ENCODE measurements at places on chromosomes 16 and 17. TPM values are rescaled to one million over a fixed set of nuclear protein-coding genes. Genes with fewer than 3 reads are reported as not detected.

GRCh38 chr17:13016881-13017654 is 759 bp downstream of the ELAC2 start:
- DNase-seq, result no peak

- DNase-seq, result no peak
Observed at GRCh38 chr16:85188822-85189672, 76.8 kb upstream of the CIBAR2 start.

CD19 gene
- not detected for total RNA-seq

SALL1 gene
- total RNA-seq, result 1.6 TPM

GRCh38 chr16:12546918-12547607 is 256.6 kb downstream of the CPPED1 start:
- DNase-seq, result no peak

TEKT5 gene
- total RNA-seq, result not detected

MPV17L gene
- 2.8 TPM for total RNA-seq

DNA sequence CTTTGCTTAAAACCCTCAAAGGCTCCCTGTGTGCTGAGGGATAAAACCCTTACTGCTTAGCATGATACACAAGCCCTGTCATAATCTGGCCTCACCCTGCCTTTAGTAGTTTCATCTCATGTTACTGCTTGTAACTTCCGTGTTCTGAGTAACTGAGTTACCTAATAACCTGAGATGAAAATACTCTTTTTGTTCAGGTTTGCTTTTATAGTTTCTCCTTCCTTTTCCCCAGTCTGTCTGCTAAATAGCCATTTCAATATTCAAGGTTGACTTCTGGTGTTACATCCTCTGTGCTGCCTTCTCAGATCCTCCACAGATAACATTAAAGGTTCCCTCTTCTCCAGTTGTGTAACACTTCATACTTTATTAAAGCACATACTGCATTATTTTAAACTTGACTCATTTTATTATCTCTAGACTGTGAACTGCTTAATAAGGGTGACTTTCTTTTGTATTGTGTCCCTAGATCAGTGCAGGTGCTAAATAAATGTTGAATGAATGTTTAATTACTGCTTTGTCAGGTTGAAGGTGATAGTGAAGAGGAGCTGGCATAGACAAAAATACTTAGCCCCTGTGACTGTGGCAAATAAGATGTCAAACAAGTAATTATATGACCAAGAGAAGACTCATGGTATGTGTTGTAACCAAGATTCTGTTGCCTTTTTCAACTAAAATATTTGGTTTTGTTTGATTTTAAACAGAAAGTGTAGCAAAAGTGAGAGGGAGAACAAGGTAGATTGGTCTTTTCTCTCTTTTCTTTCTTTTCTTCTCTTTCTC is 47.8 kb downstream of the NFAT5 start:
- no peak for DNase-seq

- DNase-seq, result no peak
Observed at GRCh38 chr17:10151667-10152496, 46.5 kb downstream of the GAS7 start.

USB1 gene
- total RNA-seq, result 14.2 TPM

TRPV3 gene
- total RNA-seq, result 0.40 TPM

GRCh38 chr16:24135624-24136565 is 120.2 kb upstream of the CACNG3 start:
- DNase-seq, result no peak

- no peak for DNase-seq
Observed at GRCh38 chr17:8711291-8711690, 33.3 kb downstream of the CCDC42 start.

OTOA gene
- not detected for total RNA-seq

ZNF785 gene
- total RNA-seq, result 0.45 TPM

ASGR1 gene
- total RNA-seq, result not detected

GRCh38 chr17:29982991-29983653 is 41.7 kb downstream of the EFCAB5 start:
- no peak for DNase-seq

NLRC3 gene
- not detected for total RNA-seq

- no peak for DNase-seq
Observed at GRCh38 chr16:58249388-58249779, 45.4 kb downstream of the PRSS54 start.

DNA sequence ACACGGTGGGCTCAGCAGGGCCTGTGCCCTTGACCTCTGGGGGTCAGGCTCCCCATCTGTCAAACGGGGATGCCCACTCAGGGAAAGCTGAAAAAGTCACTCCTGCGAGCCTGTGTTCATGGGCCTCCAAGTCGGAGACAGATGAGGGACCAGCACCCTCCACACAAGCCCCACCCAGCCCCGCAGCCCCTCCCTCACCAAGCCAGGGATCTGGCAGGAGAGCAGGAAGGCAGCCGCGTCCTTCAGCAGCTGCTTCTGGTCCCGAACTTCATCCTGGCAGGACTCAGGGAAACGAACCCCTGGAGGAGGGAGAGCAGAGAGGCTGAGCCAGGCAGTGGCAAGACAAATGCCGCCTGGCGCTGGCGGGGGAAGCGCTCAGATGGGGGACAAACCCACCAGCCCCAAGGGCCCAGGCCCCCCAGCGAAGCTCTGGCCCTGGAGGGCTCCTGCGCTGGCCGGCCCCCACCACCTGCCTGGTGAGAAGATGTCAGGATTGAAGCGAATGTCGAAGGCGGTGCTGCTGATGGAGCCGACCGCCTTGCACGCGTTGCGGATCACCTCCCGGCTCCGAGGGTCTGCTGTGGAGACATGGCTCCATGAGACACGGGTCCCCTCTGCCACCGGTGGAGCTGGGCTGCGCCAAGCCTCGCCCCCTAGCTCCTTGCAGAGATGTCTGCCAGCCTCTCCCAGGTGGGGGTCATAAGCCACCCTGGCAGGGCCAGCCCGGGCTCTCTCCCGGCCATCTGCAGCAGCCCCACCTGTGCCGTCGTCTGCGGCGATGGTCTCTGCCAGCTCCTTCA is 15.4 kb downstream of the CLUH start:
- no peak for DNase-seq

- no peak for DNase-seq
Observed at GRCh38 chr17:9977180-9977575, 72.1 kb upstream of the RCVRN start.

DNA sequence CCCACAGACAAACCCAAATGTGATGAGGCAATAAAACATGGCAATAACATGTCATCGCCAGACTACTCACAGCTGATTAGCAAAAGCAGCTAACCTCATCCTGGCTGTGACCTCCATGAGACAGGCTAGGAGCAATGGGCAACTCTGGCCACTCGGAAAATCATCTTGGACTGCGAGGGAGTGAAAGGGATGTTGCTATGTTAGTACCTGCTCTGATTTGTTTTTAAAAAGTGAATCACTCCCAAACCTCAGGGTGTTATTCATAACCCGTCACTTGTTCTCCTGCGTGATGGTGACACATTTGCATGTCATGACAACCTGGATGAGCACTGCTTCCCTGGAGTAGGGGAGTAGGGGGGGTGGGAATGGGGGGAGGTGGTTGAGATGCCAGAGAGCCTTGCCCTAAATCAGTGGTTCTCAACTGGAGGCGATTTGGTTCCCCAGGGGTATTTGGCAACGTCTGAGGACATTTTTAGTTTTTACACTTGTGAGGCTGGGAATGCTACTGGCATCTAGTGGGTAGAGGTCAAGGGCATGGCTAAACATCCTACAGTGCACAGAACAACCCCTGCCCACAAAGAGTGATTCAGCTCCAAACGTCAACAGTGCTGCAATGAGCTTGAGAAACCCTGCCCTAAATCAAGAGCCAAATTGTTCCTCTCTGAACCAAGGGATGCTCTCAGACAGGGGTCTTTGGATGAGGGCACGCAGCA is 241.7 kb downstream of the SOX9 start:
- no peak for DNase-seq

GH1 gene
- total RNA-seq, result not detected

DNA sequence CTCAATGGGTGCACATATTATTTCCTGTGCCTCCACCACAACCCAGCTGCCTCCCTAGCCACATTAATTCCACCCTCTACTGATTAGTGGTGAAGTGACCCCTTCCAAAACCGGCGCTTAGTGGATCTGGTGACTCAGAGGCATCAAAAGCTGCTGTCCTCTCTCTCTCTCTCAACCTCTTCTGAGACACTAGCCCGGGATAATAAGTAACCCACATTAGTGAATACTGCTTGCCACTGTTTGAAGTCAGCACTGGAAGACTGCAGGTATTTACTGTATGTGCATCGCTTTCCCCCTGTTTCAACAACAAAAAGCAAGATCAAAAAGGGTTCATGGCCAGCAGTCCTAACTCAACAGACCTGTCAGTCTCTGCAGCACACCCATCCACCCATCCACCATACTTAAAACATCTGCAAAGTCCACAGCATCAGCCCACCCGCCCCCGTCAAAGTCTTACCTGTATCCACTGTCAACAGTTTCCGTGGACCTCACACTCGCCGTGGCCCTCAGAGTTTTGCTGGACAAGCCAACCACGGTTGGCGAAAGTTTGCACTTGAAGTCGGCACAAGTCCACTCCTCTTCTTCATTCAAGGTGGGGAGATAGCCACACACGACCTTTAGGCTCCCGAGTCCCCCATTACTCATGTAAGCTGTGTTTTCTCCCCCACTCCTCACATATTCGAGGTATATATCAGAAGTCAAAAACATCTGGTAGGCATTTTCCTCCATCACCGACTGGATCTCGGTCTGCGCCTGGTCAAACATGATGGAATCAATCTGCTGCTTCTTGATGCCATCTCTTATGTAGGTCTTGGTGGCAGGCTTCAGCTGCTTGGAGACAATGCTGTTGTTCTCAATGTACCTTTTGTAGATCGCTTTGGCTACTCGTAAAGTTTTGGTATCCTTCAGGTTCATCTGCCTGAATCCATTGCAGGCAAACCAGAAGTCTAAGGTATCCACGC is 3.8 kb downstream of the AXIN2 start:
- DNase-seq, result no peak

SLC2A4 gene
- total RNA-seq, result not detected

CCDC40 gene
- 2.6 TPM for total RNA-seq

DNA sequence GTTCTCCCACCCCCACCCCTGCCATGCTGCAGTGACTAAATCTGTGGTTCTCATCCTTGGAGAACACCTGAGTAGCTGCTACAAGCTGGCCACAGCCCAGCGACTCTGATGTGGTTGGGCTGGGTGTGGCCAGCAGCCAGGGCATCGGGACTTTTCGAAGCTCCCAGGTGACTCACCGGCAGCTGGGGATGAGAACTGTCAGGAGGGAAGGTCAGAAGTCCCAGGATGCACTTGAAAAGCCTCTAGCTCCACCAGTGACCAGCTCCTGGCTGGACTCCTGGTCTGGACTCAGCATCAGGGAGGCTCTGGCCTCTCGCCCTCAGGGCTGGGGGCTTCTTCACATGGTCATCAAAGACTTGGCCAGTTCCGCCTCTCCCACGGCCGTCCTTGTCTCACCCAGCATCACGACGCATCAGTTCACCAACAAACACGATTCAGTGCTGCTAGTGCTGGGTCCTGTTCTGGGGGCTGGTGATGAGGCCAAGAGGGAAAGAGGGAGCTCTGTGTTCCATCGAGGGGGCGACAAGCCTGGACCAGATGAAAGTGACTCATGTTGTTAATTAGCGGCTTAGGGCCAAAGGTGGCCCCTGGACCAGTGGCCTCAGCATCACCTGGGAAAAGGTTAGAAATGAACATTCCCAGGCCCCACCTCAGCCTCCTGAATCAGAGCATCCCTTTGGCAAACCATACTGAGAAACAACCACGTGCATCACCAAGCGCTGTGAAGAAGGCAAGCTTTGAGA is 3.9 kb upstream of the C17orf99 start:
- DNase-seq, result no peak

CBFB gene
- total RNA-seq, result 111 TPM

ATP2C2 gene
- total RNA-seq, result not detected

GRCh38 chr17:79543531-79543930 is 67.3 kb downstream of the RBFOX3 start:
- DNase-seq, result no peak

DNA sequence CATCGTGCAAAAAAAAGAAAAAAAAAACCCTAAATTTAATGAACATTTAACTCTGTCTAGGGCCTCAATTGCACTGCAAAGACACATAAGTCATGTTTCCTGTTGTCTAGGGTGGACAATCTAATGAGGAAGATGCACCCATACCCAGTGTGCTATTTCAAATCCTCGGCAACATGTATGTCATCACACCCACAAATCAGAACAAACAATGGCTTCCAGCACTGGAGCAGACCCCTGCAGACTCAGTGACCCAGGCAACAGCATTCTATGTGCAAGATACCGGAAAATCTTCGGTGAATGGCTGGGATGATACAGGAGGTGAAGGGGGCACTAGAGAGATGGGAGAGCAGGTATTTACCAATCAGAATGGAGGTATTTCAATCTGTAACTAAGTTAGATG is 221.7 kb upstream of the XYLT1 start:
- DNase-seq, result no peak

DNA sequence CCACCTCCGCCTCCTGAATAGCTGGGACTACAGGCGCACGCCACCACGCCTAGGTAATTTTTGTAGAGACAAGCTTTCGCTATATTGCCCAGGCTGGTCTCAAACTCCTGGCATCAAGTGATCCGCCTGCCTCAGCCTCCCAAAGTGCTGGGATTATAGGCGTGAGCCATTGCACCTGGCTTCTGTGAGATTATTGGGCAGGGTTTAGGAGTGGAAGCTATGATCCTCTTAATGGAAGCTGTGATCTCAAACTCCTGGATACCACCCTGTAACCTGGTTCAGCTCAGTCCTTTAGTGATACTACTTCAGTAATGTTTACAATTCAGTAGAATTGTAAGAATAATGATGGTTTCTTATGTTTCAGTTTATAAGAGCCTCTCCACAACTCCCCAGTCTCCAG is 14.1 kb downstream of the NFE2L1 start:
- no peak for DNase-seq

DNA sequence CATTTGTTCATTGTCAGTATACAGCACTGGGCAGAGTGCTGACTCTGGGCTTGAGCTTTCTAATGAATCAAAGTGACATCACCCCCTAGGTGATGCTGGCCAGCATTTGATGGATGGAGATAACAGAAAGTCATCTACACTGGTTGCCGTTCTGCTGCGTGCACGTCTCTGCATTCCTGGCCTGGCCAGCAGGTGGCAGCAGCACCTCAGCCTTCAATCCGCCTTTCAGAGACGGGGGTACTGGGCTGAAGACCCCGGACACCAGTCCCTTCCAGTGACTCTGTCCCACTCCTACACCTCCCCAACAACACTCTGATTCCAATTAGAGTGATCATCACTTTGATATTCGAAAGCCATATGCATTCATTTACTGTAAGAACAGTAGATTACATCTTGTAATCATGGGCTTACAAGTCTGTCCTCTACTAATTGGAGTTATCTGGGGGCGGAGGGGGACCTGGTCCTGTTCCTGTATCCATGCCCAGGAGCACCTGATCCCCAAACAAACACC is 6.0 kb downstream of the CPSF4L start:
- no peak for DNase-seq

CMIP gene
- 4.9 TPM for total RNA-seq

GRCh38 chr16:69160192-69160591 is 26.8 kb upstream of the SNTB2 start:
- DNase-seq, result no peak

PRR15L gene
- total RNA-seq, result not detected

ANKRD40CL gene
- not detected for total RNA-seq

All from NCI-H460 (cell line).